ENCODE measurements at places on chromosomes 5 and 9.

- DNase-seq = no peak
Measured at GRCh38 chr9:112711050-112711689, 6.7 kb downstream of the INIP start.

DNA sequence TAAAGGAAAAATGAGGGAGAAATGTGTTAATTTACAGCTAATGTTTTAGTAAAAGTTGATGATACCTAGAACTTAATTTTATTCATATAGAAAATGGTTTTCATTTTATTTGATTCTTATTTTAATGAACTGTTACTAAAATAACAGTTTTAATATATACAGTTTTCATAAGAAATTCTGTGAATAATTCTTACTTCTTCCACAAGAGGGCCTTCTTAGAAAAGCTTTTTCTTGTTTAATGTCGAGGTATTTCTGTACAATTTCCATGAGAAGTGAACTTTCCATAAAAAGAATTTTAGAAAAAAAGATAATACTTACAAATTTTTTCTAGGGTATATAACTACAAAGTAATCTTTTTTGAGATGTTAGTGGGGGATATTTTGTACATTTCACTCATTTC is 73.9 kb downstream of the KLF9 start:
- DNase-seq = no peak

GRCh38 chr5:173857234-173857633 is 30.9 kb upstream of the CPEB4 start:
- DNase-seq = no peak

DNA sequence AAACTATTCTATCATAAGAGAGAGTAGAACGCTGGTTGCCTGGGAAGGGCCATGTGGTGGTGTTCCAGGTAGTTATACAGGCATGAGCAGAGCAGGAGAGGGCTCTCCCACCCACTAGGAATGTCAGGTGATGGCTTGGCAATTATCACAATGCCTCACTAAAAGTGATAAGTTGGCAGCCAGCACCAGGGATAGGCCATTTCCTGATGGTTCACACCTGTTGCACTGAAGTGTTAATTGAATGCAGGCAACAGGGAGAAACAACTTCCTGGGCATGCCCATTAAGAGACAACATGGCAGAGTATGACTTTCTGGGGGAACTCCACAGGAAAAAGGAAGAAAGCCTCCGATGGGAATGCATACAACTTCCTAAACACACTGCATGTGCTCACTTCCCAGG is 593.2 kb downstream of the ELAVL2 start:
- no peak for DNase-seq

- DNase-seq = no peak
Measured at GRCh38 chr5:89064054-89064453, 181.1 kb upstream of the MEF2C start.

DNA sequence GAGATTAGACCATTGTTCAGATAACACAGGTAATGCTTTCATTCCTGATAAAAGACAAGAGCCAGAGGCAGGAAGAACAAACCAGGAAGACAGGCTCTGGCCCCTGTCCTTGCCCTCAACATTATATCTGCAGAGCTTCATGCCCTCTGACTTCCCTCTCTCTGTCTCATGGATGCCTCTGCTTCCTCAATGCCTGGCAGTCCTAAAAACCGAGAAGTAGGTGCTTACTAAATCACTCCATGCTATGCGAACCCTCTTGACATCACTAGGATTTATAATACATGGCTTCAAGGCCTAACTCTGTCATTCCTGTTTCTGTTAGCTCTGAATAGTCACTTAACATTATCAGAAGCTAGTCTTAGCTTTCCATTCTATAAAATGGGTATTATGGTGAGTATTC is 117.8 kb downstream of the TLR4 start:
- DNase-seq = no peak

- DNase-seq = no peak
Measured at GRCh38 chr9:110688329-110688728, 19.7 kb downstream of the MUSK start.

GRCh38 chr5:139984816-139985215 is 58.3 kb downstream of the NRG2 start:
- no peak for DNase-seq

DNA sequence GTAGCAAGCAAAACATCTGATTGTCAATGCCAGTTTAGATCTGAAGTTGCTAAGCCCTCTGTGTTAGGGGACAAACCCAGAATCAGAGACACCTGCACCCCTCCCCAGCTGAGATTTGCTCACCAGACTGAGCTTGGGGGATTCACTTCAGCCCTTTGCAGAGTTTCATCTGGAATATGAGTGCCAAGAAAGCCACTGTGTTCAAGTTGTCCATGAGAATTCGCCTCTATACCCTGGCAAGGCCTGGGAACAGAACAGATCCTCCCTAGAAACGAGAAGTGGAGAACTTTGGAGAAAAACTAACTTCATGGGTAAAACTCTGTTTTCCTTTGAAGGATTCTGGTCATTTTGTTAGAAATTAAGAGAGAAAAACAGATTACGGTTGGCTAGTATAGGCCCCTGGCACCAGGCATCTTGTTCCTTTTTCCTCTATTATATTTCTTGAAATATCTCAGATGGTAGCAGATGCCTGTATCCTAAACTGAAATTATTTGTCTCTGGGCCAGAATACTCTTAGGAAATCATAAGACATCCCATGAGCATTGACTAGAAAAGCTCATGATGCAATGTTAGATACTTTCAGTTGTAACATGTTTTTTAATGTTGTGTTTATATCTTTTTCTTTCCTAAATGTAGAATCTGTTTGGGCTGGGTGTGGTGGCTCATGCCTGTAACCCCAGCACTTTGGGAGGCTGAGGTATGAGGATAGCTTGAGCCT is 64.4 kb downstream of the SNX18 start:
- no peak for DNase-seq

DNA sequence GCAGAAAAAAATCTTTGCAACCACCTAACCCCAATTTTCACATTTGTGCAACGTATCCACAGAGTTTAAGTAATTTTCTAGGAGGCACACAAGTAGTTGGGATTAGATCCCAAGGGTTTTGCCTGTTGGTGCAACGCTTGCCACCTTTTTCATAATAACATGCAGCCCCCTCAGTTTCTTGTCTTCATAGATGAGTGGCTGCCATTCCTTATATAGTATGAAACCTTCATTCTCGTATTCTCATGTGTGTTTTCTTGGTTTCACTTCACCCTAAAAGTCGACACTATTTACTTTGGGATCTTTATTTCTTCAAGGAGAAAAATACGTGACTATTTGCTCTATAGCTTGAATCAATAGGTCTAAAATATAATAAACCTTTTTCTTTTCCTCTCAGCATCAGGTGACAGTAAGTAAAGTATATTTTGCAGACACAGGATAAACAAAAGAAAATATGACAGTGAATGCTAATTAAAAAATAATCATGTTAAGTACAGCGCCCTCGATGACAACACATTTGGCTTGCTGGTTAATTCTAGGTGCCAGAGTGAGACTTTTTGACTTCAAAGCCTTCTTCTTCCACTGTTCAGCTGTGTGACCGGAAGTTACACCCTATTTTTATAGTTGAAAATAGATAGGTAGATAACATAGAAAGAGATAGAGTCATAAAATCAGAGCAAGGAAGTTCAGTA is 342.8 kb upstream of the CCNG1 start:
- no peak for DNase-seq

- no peak for DNase-seq
Measured at GRCh38 chr5:139038613-139039305, 159.4 kb downstream of the SIL1 start.

DNA sequence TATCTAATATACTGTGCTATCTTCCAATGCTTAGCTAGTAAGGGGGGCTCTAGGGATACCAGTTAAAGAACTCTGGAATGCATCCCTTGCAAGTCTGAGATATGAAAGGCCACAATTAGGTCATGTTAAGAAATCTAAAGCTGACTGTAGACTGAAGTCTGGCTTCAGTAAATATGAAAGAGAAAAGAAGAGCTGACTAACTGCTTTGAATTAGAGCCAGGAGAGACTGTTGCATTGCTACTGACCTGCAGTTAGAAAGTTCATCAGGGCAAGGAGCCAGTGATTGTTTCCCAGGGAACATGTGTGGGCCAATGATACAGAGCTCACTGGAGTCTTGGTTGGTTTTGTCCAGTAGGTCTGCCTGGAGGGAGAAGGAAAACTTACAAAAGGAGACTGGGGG is 472.1 kb upstream of the TNC start:
- DNase-seq = peak; percentile 28

DNA sequence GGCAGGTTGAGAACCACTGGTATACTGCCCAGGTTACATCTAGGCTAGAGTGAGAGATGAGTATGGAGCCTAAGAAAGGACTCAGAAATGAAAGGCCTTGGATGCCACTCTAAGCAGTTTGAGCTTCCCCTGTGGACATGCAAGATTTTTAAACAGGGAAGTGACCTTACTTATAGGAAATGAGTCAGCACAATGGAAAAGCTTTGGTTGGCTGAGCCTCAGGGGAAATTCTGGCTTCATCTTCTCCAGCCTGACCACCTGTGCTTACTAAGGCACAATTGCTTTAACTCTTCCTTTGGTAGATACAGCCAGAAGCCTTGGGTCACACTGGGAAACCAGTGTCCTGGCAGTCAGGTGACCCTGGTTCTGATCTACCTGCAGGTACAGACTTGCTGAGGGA is 380.2 kb upstream of the ZNF462 start:
- no peak for DNase-seq

DNA sequence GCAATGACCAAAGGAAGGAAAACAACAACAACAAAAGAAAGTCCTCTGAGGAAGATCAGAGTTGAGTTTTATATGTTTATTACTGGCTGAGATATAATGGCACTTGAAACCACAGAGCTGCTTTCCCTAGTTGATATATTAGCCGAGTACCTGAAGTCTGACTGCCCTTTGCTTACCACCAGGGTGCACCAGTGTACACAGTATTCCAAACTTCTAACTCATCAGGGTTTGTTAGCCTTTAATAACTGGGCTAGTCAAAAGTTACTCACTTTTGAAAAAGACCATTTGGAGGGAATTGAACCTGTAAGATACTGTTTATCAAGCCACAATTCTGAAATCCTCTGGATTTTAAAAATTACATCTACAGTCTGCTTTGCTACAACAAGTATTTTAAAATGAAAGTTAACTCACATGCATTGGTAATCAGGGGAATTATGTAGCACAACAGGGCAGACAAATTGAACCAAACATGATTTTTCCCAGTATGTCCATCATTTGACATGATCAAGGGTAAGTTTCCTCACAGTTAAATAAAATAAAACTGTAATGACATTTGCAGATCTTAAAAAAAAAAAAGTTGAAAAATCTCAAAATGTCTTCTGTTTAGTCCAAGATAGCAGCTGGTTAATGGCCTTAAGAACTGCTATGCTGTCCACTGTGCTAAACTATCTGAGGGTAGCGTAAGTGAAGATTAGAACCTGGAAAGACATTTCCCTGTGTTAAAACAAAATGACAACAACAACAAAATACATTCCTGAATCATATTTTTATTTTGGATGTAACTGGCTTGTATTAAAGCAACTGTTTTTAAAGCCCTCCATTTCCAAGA is 57.3 kb upstream of the C6 start:
- DNase-seq = no peak

GRCh38 chr5:16921211-16921610 is 14.9 kb downstream of the MYO10 start:
- DNase-seq = no peak

- no peak for DNase-seq
Measured at GRCh38 chr9:89522959-89523285, 25.0 kb upstream of the SEMA4D start.

- no peak for DNase-seq
Measured at GRCh38 chr9:131554843-131555351, 9.6 kb downstream of the PRRT1B start.

DNA sequence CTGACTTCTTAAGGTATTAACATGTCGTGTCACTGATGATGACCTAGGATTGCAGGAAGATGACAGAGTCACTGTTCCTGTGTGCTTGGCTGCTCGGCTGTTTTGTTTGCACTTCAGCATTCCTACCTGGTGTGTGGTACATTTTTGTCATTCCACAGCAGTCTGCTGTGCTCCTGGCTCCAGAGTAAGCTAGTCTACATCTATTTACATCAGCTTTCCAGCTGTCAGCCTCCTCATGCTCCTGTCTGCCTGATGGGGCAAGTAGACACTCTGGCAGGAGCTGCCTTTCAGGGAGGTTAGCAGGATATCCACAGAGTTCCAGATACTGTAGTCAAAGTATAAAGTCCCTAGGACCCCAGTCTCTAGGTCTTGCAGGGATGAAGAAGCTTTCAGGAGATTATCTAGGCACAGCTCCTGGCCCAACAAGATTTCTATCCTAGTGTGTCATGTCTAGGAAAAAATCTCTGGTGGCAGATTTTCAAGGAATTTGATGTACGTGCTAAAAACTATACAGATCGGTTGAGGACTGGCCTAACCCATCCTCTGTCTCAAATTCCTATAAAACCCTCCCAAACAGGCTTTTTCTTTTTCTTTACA is 28.4 kb downstream of the RUSC2 start:
- peak; percentile 57 for DNase-seq

DNA sequence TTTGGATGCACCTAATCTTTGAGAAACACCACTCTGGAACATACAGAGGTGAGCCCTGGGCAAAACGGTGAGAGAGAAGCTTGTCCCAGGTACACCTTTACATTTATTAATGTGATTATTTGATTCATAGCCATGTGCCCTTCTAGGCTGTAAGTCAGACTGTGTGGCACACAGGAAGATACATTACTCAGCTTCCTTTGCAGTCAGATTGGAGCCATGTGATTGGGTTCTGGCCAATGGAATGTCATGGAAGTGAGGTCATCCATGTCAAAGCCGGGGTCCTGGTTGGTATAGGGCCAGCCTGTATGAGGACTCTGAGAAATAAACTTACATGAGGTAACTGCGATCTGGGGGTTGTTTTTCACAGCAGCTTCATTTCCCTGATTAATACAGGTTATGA is 106.8 kb upstream of the CD180 start:
- DNase-seq = no peak

DNA sequence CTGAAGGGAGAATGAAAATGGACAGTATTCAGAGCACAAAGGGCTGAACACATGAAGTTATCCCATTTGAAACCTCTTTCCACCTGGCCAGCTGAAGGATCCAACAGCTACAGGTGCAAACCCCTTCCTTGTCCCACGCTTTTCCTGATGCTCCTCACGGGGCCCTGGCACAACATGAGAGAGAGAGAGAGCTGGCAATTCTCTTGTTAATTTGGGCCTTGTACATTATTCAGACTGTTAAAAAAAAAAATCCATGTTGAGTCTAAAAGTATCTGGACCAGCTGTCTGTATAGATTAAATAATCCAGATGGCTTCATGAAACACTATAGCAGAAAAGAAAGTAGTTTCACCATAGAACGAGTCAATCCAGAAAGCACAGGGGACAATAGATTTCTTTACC is 74.1 kb downstream of the HMHB1 start:
- no peak for DNase-seq

GRCh38 chr9:93801120-93801519 is 154.0 kb downstream of the BARX1 start:
- DNase-seq = no peak

DNA sequence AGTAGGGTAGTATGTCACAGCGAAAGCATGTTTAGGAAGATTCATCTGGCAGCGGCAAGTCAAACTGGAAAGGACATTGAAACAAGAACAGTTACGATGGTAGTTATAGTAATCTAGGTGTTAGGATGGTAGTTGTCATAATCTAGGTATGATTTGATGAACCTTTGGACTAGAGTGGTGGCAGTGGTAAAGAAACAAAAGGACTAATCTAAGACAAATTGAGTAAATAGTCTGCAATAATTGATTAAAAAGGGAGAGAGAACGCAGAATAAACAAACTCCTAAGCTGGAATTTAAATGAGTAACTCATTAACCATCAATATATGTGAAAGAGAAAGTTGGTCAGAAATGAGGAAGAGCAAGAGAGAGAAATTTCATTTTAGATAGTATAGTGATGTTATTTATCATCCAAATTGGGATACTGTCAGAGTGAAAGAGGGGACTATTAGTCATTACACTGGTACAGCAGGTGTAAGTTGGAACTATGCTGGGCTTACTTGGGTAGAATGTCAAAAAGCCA is 56.8 kb downstream of the MTREX start:
- DNase-seq = no peak
